ENCODE measurements at places on chromosomes 1 and 21.
A peak's percentile ranks its signal among the peaks of the same experiment; 100 is the strongest.

GRCh38 chr1:109969146-109969829 is 15.3 kb upstream of the AHCYL1 start:
- no peak for DNase-seq

DNA sequence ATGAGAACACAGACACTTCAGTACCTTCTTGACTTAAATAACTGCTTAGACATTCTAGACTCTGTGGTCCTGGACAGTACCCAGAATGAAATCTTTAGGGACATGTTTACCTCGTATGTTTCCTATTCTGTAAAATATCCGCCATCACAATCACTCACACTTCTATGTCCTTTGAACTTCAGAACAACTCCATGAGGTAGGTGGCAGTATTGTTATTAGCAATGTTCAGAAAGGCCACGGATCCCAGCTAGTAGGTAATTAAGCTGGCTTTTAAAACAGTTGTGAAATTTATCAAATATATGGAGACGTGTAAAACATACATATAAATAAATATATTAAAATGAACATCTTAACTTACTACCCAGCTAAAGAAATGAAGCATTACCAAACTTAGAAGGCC is 83.4 kb downstream of the CACHD1 start:
- no peak for DNase-seq

DNA sequence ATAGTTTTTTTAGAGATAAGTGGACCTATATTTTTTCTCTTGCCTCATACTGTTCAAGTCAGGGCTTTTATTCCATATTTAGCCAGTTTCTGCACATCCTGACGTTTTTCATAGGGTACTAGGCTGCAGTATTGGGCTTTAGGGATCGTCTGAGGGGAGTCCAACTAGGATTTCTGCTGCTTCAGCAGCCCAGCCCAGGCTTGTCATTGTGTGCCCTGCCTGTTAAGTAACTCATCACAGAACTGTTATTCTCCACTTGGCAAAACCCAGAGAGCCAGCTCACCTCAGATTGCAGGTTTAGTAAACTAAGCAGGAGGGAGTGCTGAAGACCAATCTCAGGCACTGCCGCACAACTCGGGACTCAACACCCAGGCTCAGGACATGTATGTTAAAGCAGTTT is 2.8 kb downstream of the GALNT2 start:
- peak; percentile 55 for DNase-seq

GRCh38 chr1:164683235-164683634 is 124.3 kb downstream of the PBX1 start:
- no peak for DNase-seq

DNA sequence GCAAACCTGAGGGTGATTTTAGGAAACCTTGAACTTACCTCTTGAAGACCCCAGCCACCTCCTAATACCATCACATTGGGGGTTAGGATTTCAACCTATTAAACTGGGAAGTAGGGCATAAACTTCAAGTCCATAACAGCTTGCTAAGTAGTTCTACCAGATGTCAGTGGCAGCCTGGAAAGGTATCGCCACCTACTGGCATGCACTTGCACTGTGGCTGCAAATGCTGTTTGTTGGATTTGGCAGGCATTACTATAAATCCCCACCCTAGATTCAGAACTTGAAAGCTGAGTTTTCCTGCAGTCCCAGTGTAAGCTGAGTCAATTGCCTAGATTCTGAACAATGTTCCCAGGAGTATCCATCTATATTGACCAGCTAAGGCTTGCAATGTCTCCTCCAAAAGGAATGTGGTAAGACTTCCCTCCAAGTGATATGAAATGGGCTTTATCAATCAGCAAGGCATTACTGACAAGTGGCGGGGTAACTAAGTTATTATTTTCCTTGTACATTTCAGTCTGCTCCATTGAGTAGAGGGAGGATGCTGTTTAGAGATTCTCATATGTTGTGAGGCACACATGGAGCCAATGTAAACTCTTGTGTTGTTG is 474.5 kb downstream of the PTPRC start:
- no peak for DNase-seq

DNA sequence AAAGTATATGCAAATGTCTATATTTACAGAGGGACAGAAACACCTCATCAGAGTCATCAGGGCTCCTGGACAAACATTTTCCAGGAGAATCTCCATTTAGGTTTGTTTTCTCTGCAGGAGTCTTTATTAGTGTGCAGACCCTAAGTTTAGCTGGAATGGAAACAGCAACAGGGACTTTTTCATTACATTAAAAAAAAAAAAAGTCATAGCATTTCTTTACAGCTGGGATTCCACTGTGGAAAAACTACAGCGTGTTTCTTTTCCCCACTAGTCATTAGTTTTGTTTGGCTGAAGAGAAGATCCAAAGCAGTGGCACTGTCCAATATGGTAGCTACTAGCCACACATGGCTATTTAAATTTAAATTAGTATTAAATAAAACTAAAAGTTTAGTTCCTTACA is 49.6 kb downstream of the LHX4 start:
- no peak for DNase-seq
